ENCODE measurements at places on chromosomes 2 and 18.

GRCh38 chr2:199596549-199596948 lies 138.8 kb upstream of the SATB2 start:
- no peak for DNase-seq

- no peak for DNase-seq
Measured at GRCh38 chr2:10380048-10380926, 67.8 kb downstream of the ODC1 start.

DNA sequence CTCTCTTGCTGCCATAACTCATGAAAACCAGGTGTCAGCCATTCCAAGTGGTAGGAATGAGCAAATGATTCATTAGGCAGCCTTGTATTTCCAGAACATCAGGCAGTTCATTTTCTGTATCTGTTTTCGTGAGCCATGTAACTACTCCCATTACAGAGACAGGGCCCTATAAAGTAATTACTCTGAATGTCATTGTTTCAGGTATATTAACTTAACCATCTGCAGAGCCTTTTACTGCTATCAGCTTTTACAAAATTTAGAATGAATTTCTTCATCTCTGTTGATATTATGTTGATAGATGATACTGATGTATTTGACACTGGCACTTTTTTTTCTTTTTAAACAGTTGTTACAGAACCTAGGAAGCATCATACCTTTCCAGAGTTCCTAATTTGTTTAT lies 69.9 kb downstream of the MGAT5 start:
- DNase-seq, result no peak

- DNase-seq, result no peak
Measured at GRCh38 chr2:38384338-38384737, 7.3 kb upstream of the ATL2 start.

GRCh38 chr2:168780669-168781071 lies 21.8 kb upstream of the NOSTRIN start:
- no peak for DNase-seq

DNA sequence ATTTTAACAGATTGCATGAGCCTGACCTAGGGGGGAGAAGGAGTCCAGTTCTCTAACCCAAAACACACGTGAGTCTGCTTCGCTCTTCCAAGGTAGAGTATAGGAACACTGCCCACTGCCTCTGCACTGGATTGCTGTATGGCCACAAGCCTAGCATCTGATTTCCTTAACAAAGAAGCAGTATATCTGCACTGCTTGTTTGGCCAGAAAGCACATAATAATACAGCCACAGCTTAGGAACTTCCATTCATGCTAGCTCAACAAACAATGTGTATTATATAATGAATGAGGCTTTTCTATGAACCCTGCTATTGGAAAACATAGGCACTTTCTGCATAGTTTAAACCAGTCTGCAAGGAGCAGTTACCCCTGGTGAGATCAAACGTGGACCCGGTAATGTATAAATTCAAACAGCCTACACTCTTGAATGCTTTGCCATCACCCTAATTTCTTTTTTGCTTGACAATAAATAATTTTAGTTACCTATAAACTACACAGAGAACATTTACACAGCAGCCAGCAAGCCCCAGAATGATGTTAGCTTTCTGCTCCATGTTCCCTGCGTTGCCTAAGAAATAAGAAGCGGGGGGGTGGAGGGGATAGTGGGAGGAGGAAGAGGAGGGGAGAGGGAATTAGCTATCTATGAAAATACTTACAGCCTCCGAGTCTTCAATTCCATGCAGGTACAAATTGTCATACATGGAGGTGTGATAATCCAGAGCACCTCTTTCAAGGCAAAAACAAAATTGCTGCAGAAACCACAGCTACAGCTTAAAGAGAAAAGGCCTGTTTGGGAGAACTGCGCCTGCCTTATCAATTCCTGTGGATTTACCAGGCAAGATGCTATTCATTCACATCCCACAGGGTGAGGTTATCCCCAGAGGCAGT lies 125.6 kb downstream of the CACNB4 start:
- DNase-seq, result no peak

- DNase-seq, result no peak
Measured at GRCh38 chr2:195737511-195738325, 80.7 kb downstream of the SLC39A10 start.

DNA sequence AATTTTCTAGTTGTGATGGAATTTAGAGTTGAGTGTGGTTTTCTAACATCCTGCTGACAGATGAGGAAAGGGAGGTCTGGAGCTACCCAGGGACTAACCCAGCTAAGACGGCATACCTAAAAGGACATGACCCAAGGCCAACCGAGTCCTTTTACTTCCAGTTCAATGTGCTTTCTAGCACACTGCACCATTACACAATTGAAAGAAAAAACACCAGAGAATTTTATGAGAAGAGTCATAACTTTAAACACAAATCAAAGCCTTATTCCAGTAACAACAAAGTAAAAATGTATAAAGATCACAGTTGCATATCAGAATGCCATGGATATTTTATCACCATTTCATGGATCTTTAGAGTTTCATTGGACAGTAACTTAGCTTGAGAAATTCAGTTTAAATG lies 480.3 kb downstream of the MEIS1 start:
- DNase-seq, result no peak

DNA sequence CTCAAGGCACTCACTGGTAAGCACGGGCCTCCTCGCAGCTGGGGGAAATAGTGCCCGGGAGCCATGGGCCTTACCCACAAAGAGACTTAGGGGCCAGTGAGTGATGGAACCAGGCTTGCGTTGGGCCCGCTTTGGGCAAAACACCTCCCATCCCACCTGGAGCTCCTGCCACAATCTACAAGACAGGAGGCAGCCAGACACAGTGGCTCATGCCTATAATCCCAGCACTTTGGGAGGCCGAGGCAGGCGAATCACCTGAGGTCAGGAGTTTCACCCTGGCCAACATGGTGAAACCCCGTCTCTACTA lies 88.2 kb downstream of the TFCP2L1 start:
- no peak for DNase-seq

- no peak for DNase-seq
Measured at GRCh38 chr18:49890041-49890440, 76.7 kb upstream of the ACAA2 start.

GRCh38 chr2:3132966-3133365 lies 244.7 kb downstream of the EIPR1 start:
- DNase-seq, result no peak

GRCh38 chr18:22300665-22301636 lies 116.8 kb downstream of the CTAGE1 start:
- no peak for DNase-seq

All from stimulated activated CD8-positive, alpha-beta memory T cell treated with anti-CD3 and anti-CD28 coated beads, Interleukin-4, amount 100 ng/mL, for 1 hour (primary cell).